A549 (cell line): ENCODE measurements at places on chromosomes 2 and 18.
A peak's percentile ranks its signal among the peaks of the same experiment; 100 is the strongest.

- DNase-seq = peak; percentile 0
These were observed 1325.0 kb upstream of the CDH2 start for GRCh38 chr18:29501952-29502351.

DNA sequence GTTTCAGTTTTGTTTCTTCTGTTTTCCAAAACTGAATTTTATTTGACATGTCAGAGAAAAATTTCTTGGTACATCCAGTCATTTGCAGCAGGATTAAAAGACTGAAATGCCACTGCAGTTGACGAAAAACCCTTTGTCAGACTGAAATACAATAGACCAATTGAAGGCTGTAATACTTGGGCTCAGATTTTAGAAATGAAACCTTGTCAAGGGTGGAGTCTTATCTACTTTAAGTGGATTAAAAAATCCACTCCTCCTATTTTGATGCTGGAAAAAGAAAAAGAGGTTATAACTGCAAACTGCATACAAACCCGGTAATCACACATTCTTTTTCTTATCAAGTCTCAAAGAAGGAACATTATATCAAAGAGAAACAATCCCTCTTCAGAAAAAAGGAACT is 80.2 kb upstream of the NEUROD1 start:
- no peak for DNase-seq

GRCh38 chr2:37143974-37144373 is 12.8 kb downstream of the EIF2AK2 start:
- no peak for DNase-seq

DNA sequence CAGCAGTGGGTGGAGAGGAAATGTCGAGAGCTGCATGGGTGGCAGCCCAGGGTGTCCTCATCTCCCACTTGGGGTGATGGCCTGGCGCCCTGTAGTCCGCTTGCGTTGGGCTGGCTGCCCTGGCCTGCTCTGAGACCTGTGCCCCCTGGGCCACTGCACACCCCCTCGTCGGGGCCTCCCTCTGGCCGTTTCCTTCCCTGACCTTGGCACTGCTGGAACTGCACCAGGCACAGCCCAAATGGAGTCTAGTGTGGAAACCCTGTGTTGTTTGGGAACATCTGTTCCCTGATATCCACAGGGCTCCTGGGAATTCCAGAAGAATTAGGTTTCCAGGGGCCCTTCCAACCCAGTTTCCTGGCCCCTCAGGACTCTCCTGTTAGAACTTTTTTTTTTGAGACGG is 13.9 kb downstream of the EFHD1 start:
- no peak for DNase-seq

DNA sequence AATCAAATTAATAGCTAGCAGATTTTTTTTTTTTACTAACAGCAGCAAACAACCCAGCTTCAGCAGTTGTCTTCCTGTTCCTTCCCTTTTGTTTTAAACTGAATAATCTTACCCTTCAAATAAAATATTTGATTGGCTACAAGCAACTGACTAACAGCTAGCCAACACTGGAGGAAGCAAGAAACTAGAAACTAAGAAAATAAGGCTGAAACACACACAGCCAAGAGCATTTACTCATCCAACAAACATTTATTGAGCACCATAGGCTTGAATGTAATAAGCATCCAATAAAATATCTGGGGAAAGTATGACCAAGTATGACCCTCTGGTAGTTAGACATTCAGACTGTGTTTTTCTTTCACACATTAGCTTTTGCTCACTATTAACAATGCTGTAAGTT is 189.2 kb downstream of the CD226 start:
- DNase-seq = no peak

DNA sequence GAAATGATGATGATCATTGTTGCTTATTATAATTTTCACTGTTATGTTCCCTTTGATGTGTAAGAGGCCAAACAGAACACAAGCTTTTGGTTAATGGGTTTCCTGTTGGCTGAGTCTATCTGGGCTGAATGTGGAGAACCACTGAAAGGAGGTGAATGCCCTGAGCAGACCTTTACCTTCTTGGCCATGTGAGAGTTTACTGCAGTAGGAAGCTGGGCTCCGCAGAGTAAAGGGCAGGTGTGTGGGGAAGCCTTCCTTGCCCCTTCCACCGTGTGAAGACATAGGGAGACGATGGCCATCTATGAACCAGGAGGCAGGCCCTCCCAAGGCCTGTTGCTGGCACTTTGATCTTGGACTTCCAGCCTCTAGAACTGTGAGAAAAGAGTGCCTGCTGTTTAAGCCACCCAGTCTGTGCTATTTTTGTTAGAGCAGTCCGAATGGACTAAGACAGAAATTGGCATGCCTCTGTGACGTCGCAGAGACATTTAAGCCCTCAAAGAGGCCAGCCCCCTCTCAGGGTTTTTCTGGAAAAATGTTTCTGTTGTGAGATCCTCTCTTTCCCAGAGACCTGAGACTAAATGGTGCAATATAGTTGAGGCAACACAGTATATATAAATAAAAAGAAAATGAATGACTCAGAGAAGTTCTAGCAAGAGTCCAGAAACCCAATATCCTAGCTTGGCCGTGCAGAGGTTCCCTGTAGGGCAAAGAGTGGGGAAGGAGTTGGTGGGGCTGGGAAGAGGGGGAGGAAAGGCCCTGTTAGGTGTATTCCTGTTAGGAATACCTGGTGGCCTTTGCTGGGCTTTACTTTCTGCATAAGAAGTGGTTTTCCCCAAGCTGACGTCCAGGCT is 121.9 kb upstream of the LGALSL start:
- no peak for DNase-seq

DNA sequence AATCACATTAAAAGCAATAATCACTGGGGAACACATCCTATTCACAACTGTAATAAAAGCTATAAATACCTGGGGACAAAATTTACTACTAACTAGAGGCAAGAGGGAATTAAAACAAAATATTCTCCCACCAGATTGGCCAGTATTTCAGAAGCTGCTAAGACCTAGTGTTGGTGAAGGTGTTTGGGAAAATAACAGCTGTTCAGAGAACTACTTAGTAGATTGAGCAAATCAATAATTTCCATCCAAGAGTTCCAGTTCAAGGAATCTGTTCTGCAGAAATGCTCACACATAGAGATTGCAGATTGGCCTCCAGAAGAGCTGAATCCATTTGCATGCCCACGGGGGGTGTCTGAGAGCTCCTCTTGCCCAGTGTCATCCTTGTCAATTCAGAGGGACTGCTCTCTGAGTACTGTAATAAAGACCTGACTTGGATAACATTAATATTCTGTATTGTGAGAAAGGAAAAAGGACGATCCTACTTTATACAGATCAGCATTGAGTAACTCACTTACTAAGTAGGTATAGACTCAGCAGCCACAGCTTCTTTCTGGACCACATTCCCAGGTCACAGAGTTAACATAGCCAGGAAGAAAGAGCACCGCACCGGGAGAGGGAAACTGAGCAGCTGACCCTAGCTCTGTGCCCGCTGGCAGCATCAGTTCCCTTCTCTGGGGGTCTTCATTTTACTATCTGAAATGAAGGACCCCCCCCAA is 5.6 kb downstream of the TUBB6 start:
- no peak for DNase-seq

DNA sequence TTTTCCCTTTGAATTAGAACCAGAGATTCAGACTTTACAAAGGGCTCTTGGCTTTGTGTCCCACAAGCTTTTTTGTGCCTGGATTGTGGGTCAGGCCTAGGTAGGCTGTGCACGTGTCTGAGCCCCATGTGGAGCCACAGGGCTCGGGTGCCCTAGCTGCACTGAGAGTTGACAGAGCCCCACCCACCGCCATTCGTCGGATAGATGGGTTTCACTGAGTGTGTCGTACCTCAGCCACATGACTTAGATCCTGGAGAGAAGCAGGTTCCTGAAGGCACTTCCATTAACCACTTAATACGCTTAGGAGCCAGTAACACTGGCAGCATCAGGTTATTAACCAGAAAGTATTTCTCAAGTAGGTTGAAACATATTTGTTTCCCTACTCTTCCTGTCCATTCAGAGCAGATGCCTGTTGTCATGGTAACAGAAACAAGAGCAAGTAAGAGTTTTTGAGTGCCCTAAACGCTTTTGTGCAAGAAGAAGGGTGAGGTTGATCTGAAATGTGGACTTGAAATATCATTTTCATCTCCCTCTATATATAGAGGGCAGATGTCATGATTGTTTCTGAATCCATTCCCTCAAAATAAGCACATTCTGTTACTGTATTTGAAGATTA is 30.0 kb downstream of the ADCYAP1 start:
- DNase-seq = no peak
